Skeletal muscle cell (primary cell): ENCODE measurements at places on chromosomes 1 and 21.
A peak's percentile ranks its signal among the peaks of the same experiment; 100 is the strongest.

- DNase-seq, result no peak
Observed at GRCh38 chr1:115479055-115479482, 141.0 kb upstream of the NGF start.

DNA sequence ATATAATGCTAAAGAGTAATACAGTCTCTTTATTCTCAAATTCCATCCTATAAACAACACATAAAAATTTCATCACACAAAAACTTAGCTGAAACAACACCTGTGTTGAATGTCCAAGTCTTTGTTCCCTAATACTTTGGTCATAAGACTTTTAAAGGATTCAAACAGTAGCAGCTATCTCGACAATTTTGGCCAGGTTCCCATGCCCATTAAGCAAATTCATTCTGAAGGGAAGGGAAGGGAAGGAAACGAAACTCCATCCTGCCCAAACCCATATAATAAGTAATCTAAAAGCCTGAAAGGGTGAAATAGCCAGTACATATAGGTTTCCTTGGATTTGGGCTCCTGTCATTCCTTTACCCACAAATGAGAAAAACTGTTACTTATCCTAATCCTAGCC, 7.5 kb downstream of the IVNS1ABP start:
- no peak for DNase-seq

- peak; percentile 96 for DNase-seq
Observed at GRCh38 chr1:197320991-197321531, 53.0 kb downstream of the CRB1 start.

- no peak for DNase-seq
Observed at GRCh38 chr1:38791892-38792291, 67.7 kb downstream of the RRAGC start.

GRCh38 chr21:27112186-27112585, 145.3 kb upstream of the ADAMTS5 start:
- no peak for DNase-seq

- DNase-seq, result no peak
Observed at GRCh38 chr1:179066471-179066870, 15.4 kb upstream of the TOR3A start.

- DNase-seq, result no peak
Observed at GRCh38 chr1:147391114-147391513, 148.6 kb downstream of the CHD1L start.

- no peak for DNase-seq
Observed at GRCh38 chr1:155977690-155978324, 540 bp downstream of the ARHGEF2 start.

DNA sequence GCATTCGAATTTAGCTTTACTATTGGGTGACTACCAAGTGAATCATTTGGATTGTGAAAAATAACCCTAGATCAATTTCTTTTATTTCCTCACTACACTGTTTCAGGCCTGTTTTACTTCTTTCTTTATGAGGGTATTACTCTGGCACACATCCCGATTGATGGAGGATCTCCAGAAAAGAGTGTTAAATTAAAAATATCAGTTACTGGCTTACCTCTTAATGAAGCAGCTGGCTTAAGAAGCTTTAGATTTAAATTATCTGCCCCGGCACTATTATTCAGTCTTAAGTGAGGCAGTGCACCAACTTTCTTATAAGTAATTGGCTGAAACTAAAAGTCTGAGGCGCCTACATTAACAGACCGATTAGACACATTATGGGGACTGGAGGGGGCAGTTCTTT, 1097.4 kb downstream of the TTLL7 start:
- DNase-seq, result no peak

- no peak for DNase-seq
Observed at GRCh38 chr1:113805639-113806038, 6.6 kb downstream of the RSBN1 start.

DNA sequence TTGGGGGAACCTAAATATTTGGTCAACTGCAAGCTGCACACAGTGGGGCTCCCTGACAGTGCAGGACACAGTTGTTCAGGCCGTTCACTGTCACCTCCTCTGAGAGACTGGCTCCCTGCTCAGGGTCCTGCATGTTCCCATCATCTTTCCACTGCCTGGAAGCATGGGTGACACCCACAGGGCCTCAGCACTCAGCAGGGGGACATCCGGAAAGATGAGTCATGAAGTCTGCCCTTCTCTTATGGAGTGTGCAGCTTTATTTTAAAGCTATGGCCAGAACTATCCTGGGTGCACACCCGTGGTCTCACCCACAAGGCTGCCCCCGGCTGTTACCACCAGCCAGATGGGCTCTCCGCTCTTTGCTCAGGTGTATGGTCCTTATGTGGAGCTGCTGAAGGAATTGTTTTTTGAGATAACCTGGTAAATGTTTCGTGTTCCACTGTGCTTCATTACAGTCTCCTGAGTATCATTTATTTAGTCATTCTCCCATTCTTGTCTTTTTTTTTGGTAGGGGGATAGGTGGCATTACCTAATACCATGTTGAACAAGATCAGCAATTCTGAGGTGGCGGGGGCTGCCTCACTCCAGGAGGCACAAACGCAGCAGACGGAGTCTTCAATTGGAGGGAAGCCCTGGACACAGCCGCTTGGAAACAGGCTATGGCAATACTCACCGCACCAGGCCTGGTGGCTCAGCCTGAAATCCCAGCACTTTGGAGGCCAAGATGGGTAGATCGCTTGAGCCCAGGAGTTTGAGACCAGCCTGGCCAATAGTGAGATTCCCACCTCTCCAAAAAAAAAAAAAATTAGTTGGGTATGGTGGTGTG, 14.3 kb downstream of the TRIM11 start:
- DNase-seq, result no peak

GRCh38 chr1:168134642-168135041, 2.1 kb downstream of the GPR161 start:
- no peak for DNase-seq

DNA sequence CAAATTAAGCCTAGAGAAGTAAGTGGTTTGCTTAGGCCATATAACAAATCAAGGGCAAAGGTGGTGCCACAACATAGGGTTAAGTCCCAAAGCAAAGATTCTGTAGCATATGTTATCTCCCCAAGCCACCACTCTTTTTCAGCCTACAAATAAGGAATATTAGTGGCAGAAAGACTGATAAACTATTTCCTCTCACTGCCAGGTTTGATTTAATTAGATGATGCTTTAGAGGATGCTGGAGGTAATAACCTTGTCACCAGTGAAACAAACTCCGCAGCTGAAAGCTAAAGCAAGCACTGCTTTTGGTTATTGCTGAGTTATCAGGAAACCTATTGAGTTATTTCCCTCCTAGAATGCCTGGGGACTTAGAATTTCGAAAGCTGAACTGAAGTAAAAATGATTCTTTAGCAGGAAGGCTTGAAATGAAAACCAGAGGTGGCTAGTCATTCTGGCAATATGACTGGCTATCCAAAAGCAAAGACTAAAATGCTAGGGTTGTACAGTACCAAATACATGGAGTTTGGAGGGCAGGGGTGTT, 145.2 kb downstream of the SYT2 start:
- no peak for DNase-seq

GRCh38 chr1:15260418-15261154, 13.6 kb downstream of the FHAD1 start:
- no peak for DNase-seq

- peak; percentile 67 for DNase-seq
Observed at GRCh38 chr1:153805042-153805745, 30.0 kb downstream of the SLC27A3 start.

GRCh38 chr1:109490029-109490933, 3.6 kb upstream of the CYB561D1 start:
- no peak for DNase-seq

- DNase-seq, result no peak
Observed at GRCh38 chr1:185861630-185862029, 127.4 kb downstream of the HMCN1 start.

GRCh38 chr1:3940754-3941345, 40.8 kb upstream of the C1orf174 start:
- DNase-seq, result no peak

GRCh38 chr1:79041666-79042065, 35.1 kb upstream of the ADGRL4 start:
- no peak for DNase-seq

GRCh38 chr1:199279872-199280645, 641.2 kb downstream of the PTPRC start:
- DNase-seq, result peak; percentile 62

DNA sequence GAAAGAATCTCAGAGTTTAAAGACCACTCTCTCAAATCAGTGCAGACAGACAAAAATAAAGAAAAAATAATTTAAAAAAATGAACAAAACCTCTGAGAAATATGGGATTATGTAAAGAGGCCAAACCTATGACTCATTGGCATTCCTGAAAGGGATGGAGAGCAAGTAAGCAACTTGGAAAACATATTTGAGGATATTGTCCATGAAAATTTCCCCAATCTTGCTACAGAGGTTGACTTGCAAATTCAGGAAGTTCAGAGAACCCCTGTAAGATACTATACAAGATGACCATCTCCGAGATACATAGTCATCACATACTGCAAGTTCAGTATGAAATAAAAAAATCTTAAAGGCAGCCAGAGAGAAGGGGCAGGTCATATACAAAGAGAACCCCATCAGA, 43.7 kb upstream of the IVNS1ABP start:
- no peak for DNase-seq

- peak; percentile 50 for DNase-seq
Observed at GRCh38 chr1:153536012-153536670, 350 bp upstream of the S100A6 start.

DNA sequence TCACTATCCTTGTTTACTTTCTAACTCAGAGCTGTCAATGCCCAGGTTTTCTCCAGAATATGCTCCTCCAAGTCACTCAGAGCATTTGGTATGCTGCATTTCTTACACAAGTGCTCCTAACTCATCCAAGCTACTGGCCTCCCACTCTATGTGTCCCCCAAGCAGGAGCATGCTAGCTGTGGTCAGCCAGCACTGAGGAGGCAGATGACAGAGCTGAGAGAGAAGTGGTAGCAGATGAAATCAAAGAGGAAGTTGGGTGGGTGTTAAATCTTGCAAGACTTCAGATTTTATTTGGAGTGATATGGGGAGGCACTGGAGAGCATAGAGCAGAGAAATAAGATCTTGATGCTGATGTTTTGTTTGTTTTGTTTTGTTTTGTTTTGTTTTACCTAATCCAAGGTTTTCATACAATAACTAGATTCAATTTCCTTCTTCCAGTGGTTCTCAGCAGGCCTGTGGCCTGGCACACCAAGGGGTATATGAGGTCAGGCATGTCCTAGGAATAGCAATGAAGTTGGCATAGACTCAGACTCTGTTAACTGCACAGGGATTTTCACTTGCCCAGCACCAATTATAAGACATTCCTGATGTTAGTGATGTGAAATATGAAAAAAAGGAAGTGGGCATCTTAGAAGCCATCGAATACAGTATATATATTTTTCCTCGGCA, 3.1 kb upstream of the PGBD5 start:
- no peak for DNase-seq

- no peak for DNase-seq
Observed at GRCh38 chr1:202642619-202643291, 67.5 kb downstream of the SYT2 start.

DNA sequence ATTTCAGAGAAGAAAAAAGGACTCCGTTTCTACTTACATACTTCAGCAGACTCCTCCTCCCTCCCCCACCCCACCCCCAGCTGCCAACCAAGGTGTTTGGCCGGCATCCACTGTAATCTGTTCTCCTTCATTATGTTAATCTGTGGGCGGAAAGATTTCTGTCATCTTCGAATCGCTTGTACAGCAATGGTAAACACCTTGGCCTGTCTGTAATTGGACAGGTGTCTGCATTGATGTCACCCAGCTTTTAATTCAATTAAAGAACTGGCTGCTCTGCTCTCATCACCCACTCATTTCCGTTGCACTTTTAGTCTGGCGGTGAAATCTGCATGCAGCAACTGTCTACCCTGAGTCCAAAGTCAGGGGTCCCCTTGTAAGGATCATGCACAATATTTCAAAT, 368.6 kb downstream of the USH2A start:
- no peak for DNase-seq

- DNase-seq, result no peak
Observed at GRCh38 chr1:18110968-18111367, 3.4 kb downstream of the IGSF21 start.

DNA sequence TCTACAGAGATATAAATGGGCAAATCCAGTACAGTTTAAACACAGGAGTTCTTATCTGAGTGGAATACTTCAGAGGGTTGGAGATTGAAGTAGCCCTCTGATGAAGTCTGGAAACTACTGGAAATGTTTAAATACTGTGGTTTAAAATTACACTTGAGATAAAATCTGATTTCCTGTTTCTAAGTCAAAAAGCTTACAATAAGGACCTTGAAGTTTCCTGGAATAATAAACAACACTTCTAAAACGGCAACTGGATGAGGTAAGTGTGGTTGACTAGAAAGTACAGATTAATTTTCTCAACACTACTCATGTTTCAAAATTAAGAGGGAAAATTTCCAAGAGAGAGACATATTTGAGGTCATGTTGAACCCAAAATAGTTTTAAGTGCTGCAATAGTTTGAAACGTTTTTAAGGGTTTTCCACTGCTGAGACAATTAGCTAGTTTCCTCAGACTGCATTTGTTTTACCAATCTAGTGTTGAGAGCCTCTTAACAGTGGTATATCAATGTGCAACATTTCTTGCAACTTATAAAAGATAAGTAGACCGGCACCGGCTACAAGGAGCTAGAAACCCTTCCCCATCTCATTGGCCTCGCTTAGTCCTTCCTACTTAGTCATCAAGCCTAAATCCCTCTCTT, 27.4 kb downstream of the KCNA3 start:
- no peak for DNase-seq

DNA sequence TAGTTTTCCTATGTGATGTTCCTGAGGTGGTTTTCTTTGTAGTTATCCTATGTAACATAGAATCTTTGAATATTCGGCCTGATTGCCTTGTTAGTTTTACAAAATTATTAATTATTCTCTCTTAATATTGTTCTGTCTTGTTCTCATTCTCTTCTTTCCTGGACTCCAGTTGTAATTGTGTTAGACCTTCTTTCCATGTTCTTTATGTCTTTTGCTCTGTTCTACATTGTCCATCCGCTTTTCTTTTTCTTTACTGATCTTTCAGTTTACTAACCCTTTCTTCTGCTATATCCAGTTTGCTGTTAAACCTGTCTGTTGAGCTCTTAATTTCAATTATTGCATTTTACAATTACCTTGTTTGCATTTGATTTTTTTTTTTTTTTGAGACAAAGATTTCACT, 89.3 kb downstream of the PEX14 start:
- DNase-seq, result no peak
